ENCODE measurements at places on chromosomes 6 and 20.
A peak's percentile ranks its signal among the peaks of the same experiment; 100 is the strongest.

- no peak for DNase-seq
These were observed 13.0 kb upstream of the TMEM14A start for GRCh38 chr6:52657870-52658269.

DNA sequence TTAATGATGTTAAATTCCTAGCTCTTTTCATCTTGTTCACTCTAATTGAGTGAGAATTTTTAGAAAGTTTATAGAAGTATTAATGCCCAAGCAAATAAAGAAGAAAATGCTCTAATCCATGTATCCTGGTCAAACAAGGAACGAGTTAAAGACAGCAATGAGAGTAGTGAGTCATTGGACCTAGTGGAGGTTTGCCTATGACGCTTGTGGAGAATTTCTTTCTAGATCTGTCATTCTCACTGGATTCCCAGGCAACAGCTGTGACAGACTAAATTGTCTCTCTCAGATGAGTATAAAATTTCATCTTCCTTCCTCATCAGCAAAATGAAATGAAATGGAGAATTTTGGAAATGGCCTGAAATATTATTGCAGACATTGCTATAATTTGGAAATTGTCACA is 127.9 kb downstream of the COL19A1 start:
- DNase-seq, result no peak

- peak; percentile 51 for DNase-seq
These were observed 36.5 kb upstream of the MLN start for GRCh38 chr6:33840048-33840926.

GRCh38 chr20:1281279-1282057 is 15.4 kb downstream of the SNPH start:
- no peak for DNase-seq

- DNase-seq, result no peak
These were observed 77.8 kb downstream of the PKHD1 start for GRCh38 chr6:52009466-52010140.

DNA sequence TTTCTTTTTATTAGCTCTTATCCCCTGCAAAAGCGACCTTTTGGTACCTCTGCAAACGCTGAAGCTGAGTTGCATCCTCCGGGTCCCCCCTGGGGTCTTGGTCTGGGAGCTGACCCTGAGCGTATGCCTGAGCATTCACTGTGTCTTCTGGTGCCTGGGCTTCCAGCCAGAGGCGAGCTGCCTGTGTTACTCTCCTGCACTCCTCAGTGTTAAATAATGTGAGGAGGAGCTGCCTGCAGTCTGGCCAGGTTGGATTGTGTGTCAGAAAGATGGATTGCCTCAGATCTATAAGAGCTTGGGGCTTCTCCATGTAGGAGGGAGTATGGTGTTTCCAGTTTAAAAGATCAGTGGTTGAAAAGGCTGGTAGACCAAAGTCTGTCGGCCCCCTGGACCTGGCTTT is 8.7 kb upstream of the GMPR start:
- DNase-seq, result no peak

- DNase-seq, result no peak
These were observed 238.4 kb upstream of the OPRM1 start for GRCh38 chr6:153800580-153801188.

DNA sequence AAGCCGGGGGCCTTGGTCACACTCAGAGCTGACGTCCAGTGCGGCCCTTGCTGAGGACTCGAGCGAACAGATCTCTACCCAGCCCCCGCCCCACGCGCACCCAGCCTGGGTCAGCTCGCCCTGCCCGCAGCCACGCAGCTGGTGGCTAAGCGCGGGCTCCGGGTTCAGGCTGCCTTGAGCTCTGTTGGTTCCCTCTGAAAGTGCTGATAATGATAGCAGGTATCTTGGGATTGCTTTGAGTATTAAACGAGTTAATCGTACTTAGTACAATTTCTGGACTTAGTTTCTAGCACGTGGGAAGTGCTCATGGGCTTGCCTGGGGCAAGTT is 88.1 kb upstream of the TGM3 start:
- DNase-seq, result no peak

- DNase-seq, result no peak
These were observed 22.8 kb upstream of the OCSTAMP start for GRCh38 chr20:46573234-46573633.

GRCh38 chr6:39426073-39426456 is 103.6 kb upstream of the KCNK16 start:
- no peak for DNase-seq

- DNase-seq, result no peak
These were observed 38.9 kb upstream of the CD2AP start for GRCh38 chr6:47438481-47439347.

DNA sequence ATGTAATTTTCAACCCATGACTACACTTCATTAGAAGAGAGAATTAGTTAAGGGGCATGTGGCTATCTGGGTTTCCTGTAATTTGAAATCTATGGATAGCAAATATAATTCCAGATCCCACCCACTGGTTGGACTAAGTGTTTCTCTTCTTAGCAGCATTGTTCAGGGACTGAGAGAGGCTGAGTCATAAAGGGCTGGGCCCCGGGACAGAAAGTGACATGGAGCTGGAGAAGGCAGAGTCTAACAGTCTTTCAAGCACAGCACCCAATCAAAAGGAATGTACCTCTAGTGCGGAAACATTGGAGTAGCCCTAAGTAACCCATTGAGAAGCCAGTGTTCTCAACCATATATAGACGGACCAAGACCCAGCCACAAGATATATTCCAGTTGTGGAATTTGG is 363.9 kb downstream of the DHX35 start:
- no peak for DNase-seq

DNA sequence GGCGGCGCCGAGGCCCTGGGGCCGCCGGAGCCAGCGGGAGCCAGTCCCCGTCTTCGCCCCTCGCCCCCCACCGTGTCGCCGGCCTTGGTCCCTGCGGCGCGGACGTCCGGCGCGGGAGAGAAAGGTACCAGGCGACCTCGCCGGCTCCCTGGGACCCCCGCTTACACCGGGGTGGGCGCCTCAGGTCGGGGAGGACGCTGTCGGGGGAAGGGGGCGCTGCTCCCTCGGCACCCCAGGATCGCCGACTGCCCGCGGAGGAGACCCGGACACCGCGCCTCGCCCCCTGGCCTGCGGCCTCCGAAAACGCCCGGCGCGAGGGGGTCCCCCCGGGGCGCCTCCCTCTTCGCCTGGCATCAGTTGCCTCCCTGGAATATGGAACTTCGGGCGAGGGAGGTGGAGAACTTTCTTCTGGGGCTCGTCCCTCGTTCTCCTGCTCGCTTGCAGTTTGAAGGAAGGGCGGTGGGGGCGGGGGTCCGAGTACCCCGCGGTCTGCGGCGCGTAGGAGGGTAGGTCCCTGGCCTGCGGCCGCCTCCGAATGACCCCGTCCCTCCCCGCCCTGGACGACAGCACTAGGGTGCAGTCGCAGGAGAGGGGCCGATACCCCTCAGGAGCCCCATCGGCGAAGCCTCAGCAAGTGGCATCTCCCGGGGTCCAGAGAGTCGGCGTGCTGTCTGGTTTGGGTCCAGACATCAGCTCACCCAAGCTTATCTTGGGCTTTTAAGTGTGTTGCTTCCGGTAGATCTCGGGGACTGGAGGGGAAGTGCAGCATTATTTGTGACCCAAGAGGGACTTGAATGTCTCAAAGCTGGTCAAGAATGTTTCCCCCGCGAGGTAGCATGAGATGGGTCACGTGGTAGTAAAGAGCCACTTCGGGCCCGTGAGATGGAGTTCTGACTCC is 549 bp downstream of the ANKRD6 start:
- DNase-seq, result peak; percentile 38

DNA sequence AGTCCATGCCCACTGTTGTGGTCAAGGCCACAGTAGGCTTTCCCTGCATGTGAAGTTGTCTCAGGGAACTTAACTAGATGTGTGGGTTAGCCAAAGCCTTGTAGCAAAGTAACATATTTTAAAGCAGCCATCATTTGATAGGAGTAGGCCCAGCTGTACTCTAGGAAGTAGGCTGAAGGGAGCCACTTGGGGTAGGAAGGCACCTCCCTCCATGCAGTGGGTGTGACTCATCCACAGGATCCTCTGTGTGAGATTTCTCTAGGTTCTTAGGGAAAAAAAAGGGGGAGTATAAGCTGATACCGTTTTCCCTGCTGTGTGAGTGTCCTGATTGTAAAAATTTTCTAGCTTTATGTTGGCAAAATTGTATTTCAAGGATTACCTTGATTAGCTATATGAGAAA is 44.7 kb downstream of the VAPB start:
- no peak for DNase-seq

DNA sequence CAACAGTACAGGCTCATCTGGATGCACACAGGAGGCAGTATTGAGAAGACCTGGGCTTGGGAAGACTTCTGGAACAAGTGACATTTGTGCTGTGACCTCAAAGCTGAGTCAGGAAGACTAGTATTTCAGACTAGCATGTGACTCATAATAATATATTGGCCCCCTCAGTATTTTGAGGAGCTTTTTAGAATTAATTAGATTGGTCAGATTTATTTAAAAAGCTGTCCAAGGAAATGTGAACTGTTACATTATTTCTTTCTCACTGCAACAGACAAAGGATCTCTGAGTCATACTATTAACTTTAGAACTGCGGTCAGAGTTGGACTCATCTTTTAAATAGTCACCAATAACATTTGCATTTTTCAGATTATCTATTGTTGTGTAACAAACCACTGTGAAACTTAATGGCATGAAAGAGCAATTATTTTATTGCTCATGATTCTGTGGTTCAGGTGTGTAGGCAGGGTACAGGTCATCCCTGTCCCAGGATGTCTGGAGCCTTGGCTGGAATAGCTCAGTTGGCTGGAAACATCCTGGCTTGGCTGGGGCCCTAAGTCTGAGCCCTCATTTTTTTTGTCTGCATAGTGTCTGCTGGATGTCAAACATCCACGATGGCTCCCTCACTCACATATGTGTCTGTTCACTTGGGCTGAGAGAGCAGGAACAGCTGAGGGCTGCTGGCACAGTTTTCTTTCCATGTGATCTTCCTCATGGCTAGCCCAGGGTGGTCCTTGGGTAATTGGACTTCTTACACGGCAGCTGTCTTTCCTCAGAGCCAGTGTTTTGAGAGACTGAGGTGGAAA is 46.9 kb downstream of the MAP3K4 start:
- DNase-seq, result no peak

- DNase-seq, result no peak
These were observed 61.1 kb upstream of the SNX9 start for GRCh38 chr6:157761926-157762325.

GRCh38 chr20:611047-611842 is 1.1 kb upstream of the TCF15 start:
- no peak for DNase-seq

- DNase-seq, result no peak
These were observed 12.4 kb downstream of the WFDC3 start for GRCh38 chr20:45779011-45779915.

GRCh38 chr20:8246153-8246552 is 114.1 kb downstream of the PLCB1 start:
- DNase-seq, result no peak

DNA sequence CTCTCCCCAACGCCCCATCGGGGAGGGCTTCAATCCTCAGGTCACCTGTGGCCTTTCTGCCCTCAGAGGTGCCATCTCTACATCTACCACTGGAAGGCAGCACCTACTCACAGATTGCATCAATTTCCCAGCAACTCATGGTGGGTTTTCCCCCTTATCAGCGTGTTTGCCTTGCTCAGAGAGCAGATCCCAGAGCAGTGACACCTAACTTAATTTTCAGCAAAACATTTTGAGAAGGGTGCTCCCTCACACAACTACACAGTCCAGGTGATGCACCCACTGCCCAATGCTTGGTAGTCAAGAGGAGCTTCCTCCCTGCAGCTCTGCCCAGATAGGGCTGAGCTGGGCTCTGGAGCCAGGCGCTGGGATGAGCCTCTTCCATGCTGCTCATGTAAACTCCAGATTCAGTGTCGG is 48.2 kb downstream of the PLG start:
- no peak for DNase-seq

DNA sequence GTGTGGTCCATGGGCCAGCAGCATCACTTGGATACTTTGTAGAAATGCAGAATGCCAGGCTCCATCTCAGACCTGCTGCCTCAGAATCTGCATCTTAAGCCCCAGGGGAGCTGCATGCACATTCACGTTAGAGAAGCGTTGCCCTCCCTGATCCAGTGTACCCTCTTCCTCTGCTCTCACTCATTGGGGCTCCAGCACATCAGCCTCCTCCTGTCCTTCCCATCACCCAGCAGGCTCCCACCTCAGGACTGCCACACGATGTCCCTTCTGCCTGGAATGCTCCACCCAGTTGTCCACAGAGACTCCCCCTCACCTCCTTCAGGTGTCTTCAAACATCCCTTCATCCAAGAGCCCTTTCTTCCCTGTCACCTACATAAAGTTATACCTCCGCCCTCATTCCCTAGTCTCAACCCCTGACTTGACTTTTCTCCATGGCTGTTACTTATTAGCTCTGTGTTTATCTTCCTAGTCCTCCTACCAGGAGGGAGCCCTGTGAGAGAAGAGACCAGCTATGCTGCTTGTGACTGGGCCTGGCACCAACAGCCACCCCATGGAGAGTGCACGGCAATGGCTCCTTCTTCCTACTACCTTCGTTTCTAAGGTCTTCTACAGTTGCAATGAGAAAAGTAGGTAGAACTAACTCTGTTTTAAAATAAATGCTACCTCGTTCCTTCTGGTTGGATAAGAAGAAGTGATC is 3.3 kb upstream of the ACSS1 start:
- no peak for DNase-seq

DNA sequence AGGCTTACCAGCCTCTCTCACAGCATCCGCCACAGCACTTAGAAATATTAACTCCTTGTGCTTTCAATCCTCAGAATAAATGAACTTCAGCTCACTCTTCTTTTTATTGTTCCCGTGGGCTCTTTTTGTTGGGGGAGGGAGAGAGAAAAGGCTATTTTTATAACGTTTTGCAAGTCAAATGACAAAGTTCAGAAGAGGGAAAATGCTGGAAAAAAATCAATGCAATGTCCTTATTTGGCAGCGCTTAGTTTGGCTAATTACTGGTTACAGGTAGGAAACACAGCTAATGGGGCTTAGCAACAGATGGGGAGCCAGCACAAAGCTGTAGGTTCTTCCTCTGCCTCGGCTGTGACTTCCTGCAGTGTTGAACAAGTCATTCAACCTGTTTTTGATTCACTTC is 1067.0 kb upstream of the MAP3K7 start:
- no peak for DNase-seq

- no peak for DNase-seq
These were observed 102.7 kb upstream of the TOP1 start for GRCh38 chr20:40925829-40926510.

GRCh38 chr6:168109171-168109570 is 30.2 kb upstream of the FRMD1 start:
- DNase-seq, result no peak

GRCh38 chr6:1104988-1105670 is 206.8 kb upstream of the FOXQ1 start:
- DNase-seq, result no peak

DNA sequence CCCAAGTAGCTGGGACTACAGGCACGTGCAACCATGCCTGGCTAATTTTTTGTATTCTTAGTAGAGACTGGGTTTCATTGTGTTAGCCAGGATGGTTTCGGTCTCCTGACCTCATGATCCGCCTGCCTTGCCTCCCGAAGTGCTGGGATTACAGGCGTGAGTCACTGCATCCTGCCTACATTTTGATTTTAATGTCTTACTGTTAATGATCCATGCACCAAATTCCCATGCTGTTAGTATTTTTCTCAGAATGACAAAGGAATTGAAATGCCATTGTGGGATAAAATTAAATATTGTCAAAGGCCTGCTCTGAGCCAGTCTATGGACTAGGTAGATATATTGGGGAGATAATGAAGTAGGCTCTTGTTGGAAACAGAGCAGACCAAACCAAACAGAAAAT is 28.2 kb downstream of the CBFA2T2 start:
- no peak for DNase-seq

Data from CD4-positive, alpha-beta T cell treated with Interleukin-4 for 1 hour (primary cell).